ENCODE measurements at places on chromosomes 7 and 10. TPM values are rescaled to one million over a fixed set of nuclear protein-coding genes. Genes with fewer than 3 reads are reported as not detected.

The TUBB8 gene
- polyA plus RNA-seq = not detected

The KNDC1 gene
- 10.8 TPM for polyA plus RNA-seq

DNA sequence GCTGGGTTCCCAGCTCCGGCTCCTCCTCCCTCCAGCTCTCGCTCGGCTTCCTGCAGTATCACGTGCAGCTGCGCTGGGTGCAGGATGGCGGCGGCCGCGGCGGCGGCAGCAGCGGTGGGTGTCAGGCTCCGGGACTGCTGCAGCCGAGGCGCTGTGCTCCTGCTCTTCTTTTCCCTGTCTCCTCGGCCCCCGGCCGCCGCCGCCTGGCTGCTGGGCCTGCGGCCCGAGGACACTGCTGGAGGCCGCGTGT lies at the start of gene CNNM1:
TSS of gene CNNM1 (plus strand) at position 53 of the 250 bp plus-strand sequence. CDS start at position 85, 32 bp downstream.
- peak; percentile 32 for DNase-seq

DNA sequence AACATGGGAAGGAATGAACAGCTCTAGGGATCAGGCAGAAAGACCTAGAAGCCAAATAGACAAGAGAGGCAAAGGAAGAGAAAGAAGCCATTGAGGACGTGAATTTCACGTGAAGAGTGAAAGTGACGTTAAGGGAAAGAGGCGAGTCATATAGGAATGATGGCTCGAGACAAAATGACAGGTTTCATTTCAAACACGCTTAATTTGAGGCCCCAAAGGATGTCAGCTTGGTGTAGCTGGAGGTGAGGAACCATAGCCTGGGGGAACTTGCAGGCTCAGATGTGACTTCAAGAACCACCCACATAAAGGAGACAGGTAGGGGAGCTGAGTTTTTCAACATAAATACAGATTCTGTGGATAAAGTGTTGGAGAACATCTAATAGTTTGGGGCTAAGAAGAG lies 84.3 kb upstream of the ATP6V0A4 start:
- DNase-seq = no peak

The KIAA1549 gene
- polyA plus RNA-seq = 7.5 TPM

- no peak for DNase-seq
Measured at GRCh38 chr10:101897633-101898032, 54.0 kb upstream of the KCNIP2 start.

GRCh38 chr7:156001496-156002260 lies 189.4 kb upstream of the SHH start:
- DNase-seq = no peak

- no peak for DNase-seq
Measured at GRCh38 chr10:6053816-6054631, 8.1 kb downstream of the IL2RA start.

The NEUROG3 gene
- polyA plus RNA-seq = not detected

DNA sequence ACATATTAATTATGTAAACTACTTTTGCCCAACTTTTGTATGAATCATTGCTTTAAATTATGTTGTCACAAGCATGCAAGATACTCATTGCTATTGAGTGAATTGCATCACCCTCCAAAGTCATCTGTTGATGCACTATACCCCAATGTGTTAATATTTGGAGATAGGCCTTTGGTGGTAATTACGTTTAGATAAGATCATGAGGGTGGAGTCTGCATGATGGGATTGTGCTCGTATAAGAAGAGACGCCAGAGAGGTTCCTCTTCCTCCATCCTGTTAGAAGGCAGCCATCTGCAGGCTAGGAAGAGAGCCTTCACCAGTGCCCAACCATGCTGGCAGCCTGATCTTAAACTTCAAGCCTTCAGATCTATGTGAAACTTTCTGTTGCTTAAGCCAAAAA lies 95.3 kb upstream of the MAGI2 start:
- DNase-seq = peak; percentile 7

GRCh38 chr7:39429421-39429820 lies 136.8 kb upstream of the YAE1 start:
- no peak for DNase-seq

GRCh38 chr7:101564778-101565211 lies 64.3 kb downstream of the MYL10 start:
- peak; percentile 43 for DNase-seq

DNA sequence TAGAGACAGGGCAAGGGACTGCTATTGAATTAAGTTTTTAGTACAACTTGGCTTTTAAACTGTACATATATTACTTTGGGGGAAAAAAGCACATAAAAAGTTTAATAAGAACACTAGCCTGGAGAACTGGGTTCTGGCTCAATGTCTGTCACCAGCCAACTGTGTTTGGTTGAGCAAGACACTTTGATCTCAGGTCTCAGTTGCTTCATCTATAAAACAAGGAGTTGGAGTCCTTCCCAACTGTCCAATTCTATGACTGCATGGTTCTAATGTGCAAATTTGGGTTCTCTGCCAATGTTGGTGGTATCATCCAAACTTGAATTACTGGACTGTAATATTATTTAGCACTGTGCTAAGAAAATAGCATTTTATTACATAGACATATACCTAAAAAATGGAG lies 50.3 kb downstream of the ATXN7L1 start:
- DNase-seq = no peak

The LRMDA gene
- 29.3 TPM for polyA plus RNA-seq

DNA sequence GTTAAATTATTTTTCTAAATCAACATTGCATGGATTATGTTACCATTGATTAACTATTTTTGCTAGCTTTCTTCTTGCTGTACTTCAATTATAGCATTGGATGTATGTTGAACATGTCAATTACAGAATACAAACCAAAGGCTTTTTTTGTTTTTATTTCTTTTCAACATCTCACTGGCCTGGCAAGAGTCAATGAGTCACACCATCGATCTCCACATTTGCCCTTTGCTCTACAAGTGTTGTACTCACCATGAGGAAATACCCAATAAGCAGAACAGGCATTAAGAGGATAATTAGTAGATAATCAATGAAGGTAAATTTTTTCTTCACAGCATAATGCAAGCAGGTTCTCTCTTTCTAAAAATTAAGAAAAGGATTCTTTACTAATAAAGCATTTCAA lies 23.3 kb downstream of the ANKRD22 start:
- no peak for DNase-seq

GRCh38 chr7:51318886-51319579 lies 2.4 kb upstream of the COBL start:
- DNase-seq = no peak

GRCh38 chr7:44331682-44332081 lies 6.3 kb upstream of the CAMK2B start:
- no peak for DNase-seq

The PRSS37 gene
- 0.12 TPM for polyA plus RNA-seq

DNA sequence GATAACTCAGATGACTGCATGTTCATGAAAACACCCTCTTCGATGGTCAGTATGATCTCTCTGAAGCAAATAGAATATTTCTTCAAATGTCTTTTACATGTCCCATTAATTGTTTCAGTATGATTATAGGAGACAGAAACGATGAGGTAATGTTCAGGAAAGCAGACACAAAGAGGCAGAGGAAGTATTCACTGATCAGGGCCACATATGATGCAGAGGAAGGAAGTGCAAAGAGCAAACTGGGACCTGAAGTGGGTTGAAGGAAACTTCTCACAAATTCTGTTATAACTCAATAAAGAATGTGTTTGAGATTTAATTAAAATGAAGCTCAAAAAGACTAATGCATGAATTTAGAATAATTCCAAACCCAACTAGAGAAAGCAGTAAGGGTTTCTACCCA lies 70.5 kb downstream of the TES start:
- DNase-seq = no peak

The CADPS2 gene
- 12.2 TPM for polyA plus RNA-seq

The TET1 gene
- polyA plus RNA-seq = 14.4 TPM

DNA sequence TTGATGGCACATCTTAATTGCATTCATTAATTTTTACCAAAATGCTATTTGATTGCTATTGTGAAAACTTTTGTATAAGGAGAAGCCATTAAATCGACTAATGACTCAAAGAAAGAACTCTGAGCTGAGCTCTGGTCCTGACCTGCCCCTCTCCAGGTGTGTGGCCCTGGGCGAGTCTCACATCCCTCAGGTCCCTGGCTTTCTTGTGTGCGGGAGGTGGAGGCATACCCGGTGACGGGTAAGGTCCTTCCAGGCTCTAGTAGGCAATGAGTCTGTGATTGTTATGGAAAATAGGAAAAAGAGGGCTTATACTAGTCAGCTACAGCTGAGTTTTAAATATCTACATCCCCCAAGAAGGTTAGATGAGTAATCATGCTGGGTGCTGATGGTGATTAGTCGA lies 248.1 kb downstream of the GATA3 start:
- no peak for DNase-seq

DNA sequence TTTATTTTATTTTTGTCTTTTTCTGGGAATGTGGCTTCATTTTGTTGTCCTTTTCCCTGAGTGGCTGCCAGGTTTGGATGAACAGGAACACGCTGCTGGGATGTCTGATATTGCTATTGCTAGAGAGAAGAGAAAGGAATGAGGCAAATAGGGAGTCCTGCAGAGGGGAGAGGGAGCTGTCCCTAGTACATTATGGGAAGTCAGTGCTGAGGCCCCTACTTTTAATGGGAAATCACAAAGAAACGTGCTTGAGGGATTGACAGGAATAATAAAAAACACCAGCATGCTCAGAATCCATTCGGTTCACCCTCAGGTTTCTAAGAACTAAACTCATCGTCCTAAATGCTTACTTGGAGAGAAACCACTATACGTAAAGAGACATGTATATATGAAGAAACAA lies 306.6 kb downstream of the PLXNA4 start:
- no peak for DNase-seq

GRCh38 chr10:76195654-76196390 lies 764.4 kb downstream of the LRMDA start:
- no peak for DNase-seq

GRCh38 chr7:563629-564170 lies 44.1 kb upstream of the PDGFA start:
- DNase-seq = no peak

- DNase-seq = no peak
Measured at GRCh38 chr7:70577078-70577477, 554.9 kb upstream of the GALNT17 start.

GRCh38 chr7:42915356-42915755 lies 3.5 kb upstream of the C7orf25 start:
- no peak for DNase-seq

The HYAL4 gene
- not detected for polyA plus RNA-seq

DNA sequence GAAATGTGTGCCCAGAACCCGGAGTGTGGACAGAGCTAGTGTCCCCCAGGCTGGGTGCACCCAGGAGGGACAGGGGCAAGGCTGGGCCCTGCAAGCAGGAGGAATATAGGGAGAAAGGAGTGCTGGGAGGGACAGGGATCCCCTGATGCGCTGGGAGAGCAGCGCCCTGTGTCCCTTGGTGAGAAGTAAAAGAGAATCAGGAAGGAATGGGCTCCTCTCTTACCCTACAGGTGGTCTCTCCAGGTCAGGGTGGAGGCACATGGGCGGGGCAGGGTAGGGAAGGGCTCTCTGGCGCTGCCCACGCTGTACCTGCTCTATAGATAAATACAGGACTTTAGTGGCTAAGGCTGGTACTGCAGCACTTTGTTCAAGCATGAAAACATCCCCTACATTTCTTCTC lies 753.8 kb downstream of the GRID1 start:
- no peak for DNase-seq

GRCh38 chr10:43939939-43940820 lies 291.5 kb upstream of the ZNF32 start:
- no peak for DNase-seq

The LRRN3 gene
- polyA plus RNA-seq = 84.6 TPM

GRCh38 chr7:33901847-33902246 lies 3.5 kb upstream of the BMPER start:
- DNase-seq = no peak

GRCh38 chr10:69317175-69317604 lies 38.9 kb downstream of the HK1 start:
- DNase-seq = no peak

Data from cardiac muscle cell (in vitro differentiated cells and primary cell).